ENCODE measurements at places on chromosomes 3 and 15. TPM values are rescaled to one million over a fixed set of nuclear protein-coding genes. Genes with fewer than 3 reads are reported as not detected.

GRCh38 chr3:19151171-19151570 is 2.9 kb downstream of the KCNH8 start:
- no peak for DNase-seq

The CHRM5 gene
- not detected for total RNA-seq

The NKIRAS1 gene
- total RNA-seq, result 18.3 TPM

The MAPK6 gene
- 73.9 TPM for total RNA-seq

The MNS1 gene
- 9.6 TPM for total RNA-seq
